GM23338 (cell line): ENCODE measurements at places on chromosomes 5 and 9. TPM values are rescaled to one million over a fixed set of nuclear protein-coding genes. Genes with fewer than 3 reads are reported as not detected.
A peak's percentile ranks its signal among the peaks of the same experiment; 100 is the strongest.

The PCDHGA1 gene
- total RNA-seq, result 1.7 and 2.2 TPM in 2 replicates

The MFAP3 gene
- total RNA-seq, result 47.5 and 51.3 TPM in 2 replicates

The IFNA13 gene
- total RNA-seq, result not detected in 2 replicates

DNA sequence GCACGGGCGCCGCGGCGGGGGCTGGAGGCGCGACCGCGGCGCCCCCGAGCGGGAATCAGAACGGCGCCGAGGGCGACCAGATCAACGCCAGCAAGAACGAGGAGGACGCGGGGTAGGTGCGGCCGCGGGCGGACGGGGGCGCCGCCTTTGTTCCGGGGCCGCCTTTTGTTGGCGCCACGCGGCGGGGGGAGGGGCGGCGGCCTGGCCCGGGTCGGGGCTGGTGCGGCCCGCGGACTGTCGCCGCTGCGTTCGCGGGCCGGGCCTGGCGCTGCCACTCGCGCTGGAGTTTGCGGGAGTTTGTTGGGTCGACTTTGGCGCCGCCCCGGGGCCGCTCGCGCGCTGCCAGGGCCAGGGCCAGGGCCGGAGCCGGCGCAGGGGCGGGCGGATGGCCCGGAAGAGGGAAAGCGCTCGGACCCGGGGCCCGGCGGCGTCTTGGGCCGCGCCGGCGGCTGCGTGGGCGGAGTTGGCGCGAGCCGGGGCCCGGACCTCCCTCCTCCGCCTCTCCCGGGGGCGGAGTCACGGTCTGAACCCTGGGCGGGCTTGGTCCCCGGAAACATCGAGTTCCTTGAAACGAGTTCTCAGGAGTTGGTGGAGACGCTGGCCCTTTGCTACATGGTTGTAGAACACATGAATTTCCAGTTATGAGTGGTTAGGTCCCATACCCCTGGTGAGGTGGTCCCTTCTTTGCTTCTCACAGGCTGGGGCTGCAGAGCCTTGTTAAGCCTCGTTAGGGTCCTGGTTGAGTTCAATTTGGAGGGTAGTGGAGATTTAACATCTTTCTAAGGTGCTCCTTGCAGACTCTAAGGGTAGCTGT, 809 bp downstream of the HNRNPAB start:
- DNase-seq, result peak; percentile 82

- DNase-seq, result no peak
These were observed 698 bp upstream of the LCN2 start for GRCh38 chr9:128148509-128149000.

GRCh38 chr9:116504893-116505480, 182.1 kb upstream of the TRIM32 start:
- DNase-seq, result no peak

DNA sequence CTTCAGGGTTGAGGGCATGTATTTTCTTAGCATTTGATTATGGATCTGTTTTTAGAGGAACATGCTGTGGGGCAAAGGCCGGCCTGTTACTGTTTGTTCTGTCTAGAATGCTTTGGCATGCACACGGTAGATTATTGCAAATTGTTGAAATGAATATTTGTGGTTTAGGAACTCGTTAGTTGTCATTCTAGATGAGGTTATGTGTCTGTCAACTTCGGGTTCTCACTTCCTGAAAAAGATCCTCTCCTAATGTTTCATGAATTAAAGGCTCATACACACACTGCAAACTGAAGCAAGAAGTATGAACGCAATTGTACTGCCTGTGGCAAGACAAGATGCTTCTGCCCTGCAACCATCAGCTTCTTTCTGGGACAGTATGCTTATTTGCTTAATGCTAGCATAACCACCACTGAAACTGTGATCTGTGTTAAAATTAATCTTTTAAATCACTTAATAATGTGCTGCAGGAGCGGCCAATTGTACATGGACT, 99.6 kb downstream of the BASP1 start:
- DNase-seq, result no peak

DNA sequence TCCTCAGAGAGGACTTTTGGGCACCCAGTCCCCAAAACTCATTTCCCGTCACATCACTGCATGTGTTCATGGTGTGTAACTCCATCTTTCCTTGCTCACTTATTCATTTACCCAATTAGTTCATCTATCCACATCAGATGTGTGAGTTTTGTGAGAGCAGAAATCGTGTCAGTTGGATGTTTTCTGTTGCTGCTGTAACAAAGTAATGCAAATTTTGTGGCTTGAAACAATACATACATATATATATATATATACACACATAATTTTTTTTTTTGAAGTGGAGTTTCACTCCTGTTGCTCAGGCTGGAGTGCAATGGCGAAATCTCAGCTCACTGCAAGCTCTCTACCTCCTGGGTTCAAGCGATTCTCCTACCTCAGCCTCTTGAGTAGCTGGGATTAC, 70.5 kb upstream of the BOD1 start:
- DNase-seq, result no peak

- DNase-seq, result no peak
These were observed 92.6 kb downstream of the MTRR start for GRCh38 chr5:7961540-7961939.

DNA sequence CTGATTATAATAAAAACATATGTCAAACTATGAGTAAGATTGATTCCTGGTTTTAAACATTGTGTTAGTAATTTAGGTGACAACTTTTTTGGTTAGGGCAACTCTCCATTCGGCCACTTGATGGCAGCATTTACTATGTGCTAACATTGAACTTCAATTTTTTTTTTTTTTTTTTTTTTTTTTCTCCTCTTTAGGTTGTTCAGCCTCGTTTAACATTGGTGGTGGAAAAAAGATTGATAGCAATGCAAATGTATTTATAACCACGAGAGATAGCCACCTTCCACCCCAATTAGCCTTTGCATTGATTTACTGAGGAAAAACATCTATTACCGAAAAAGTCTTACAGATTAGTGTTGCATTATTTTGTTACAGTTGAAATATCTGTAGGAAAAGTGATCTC, 159.1 kb downstream of the CSNK1G3 start:
- DNase-seq, result peak; percentile 73

DNA sequence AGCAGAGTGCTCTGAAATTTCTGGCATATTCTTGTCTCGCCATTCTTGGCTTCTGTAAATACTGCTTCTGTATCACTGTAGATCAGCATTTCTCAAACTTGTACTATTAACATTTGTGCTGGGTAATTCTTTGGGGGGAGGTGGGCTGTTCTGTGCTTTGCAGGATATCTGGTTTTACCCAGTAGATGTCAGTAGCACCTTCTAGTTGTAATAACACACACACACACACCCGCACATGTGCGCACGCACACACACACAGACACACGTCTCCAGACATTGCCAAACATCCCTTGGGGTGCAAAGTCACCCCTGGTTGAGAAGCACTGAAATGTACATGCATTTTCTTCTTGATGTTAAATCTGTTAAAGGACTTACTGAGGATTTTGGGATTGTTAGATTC, 304.1 kb downstream of the MAT2B start:
- no peak for DNase-seq

DNA sequence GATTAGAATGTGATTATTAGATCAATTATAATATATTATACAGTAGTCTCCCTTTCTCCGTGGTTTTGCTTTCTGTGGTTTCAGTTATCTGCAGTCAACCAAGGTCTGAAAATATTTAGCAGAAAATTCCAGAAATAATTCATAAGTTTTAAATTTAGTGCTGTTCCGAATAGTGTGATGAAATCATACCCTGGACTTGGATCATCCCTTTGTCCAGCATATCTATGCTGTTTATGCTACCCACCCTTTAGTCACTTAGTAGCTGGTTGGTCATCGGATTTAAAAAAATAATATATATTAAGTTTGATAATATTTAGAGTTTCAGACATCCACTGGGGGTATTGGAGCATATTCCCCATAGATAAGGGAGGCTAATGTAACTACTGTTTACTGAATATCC, 19.6 kb downstream of the RMI1 start:
- DNase-seq, result no peak

- DNase-seq, result no peak
These were observed 9.6 kb upstream of the KIF27 start for GRCh38 chr9:83930881-83931280.

GRCh38 chr9:106801816-106802215, 61.1 kb upstream of the ZNF462 start:
- DNase-seq, result no peak

DNA sequence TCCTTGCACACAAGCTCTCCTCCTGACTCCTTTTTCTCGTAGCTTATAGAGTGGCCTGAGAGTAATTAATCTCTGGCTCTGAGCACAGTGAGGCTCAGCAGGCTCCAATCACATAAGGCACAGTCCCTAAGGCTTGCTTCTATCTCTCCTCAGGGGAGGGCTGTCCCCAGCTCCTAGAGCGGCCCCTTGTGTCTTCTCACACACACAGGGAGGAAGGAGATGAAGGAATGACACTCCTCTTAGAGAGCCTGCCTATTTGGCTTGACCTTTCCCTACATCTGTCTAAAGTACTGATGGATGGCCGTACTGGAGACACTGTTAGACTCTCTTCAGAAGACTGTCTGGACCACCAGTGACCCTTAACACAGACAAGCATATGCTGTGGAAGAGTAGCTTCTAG, 12.9 kb downstream of the TAS2R1 start:
- DNase-seq, result no peak

GRCh38 chr5:107426872-107427271, 243.9 kb downstream of the EFNA5 start:
- no peak for DNase-seq

DNA sequence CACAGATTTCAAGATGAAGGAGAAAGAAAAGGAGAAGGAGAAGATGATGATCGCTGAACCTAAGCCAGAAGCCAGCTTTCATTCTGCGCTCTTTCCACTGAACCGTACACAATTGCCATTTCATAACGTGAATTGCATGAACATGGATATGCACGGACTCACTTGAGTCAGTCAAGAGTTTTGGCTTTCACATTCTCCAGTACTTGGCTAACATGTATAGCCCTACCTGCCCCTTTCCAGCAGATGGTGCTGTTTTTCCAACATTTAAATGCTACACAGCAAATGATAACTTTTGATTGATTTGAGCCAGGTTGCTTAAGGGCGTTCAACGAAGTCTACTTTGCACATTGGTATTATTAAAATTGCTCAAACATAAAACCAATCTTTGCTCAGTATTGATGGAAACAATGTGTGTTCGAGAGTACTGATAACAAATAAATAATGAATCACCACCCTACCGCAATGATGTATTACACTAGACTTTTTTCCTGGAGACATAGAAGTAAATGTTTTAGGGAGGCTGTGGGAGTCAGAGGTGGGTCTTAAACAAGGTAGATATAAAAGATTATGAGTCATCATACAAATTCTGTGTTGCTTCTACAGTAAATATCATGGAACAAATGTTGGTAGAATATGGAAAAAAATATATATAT, 196.4 kb downstream of the TRPM3 start:
- peak; percentile 83 for DNase-seq

- no peak for DNase-seq
These were observed 17.7 kb upstream of the IL6ST start for GRCh38 chr5:56012281-56012963.
